ENCODE measurements at places on chromosomes 6 and 20.

DNA sequence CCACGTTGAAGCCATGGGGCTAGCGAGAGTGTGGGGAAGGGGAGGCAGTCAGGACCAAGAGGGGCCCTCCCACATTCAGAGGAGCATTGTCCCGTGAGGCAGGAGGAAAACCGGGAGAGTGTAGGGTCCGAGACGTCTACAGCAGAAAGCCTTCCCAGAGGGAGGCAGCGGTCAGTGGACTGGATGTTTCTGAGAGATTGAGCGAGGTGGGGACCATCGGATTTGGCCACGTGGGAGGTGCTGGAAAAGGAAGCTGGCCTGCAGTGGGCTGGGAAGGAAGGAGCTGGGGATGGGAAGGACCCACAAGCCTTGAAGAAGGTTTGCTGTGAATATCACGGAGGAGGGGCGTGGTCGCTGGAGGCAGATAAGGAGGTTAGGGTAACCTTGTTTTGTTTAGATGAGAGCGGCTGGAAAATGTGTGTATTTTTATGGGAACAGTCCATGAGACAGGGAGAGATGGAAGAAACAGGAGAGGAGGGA, 119.0 kb upstream of the RNF24 start:
- no peak for DNase-seq

DNA sequence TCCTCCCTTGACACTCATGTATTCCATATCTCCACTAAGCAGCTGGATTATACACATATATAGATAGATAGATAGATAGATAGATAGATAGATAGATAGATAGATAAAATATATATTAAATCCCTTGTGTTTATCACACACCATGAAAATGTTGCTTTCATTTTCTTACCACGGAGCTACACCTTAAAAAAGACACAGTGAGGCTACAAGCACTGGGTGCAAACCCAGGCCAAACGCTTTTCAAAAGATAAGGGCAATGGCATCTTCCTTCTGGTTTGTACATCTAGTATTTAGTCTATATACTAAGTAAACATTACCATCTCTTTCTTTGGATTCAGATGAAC, 377.1 kb downstream of the ESR1 start:
- DNase-seq, result no peak

- no peak for DNase-seq
Measured at GRCh38 chr6:163260911-163261310, 153.6 kb upstream of the QKI start.

- no peak for DNase-seq
Measured at GRCh38 chr6:136550045-136550329, 235 bp downstream of the MAP7 start.

DNA sequence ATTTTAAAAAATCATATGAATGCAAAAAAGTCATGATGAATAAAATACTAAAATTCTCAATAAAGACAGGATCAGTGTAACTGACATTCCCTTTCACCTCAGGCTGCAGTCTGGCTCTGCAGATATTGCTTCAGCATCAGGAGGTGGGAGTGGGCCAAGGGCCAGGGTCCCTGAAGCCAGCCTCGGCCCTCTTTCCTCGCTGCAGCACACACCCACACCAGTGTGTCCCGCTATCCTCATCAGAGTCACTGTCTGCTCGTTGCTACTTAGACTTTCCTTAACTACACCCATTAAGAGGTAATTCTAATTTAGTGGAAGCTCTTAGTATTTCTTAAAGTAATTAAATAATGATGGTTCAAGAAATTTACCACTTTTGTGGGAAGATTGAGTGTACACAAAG, 298.2 kb downstream of the UBE3D start:
- no peak for DNase-seq

DNA sequence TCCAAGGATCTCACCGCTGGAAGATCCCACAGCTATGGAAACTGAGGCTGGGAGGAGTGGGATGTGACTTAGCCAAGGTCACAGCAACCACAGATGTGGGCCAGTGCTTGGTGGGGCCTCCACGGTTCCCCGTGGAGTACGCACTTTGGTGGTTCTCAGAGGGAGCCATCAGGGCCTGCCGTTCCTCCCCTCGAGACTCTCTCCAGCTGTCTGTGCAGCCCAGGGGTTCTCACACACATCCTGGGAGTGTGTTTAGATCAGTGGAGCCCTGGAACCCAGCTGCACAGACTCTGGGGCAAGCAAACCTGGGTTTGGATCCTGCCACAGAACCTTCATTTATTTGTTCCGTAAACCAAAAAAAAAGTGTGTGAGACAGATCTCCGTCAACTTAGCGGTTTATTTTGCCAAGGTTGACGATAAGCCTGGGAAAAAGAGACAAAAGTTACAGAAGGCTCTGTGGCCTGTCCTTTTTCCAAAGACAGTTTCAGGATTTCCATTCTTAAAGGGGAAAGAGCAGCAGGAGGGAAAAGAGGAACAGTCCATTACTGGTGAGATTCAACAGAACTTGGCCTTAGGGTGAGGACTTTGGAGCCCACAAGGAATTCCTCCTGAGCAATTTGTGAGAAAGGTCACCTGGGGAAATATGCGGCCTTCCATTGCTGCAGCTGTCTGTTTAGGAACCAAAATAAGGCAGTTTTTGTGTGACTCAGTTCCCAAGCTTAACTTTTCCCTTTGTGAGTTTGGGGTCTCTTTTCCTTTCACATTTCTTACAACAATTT, 13.6 kb upstream of the MYMX start:
- DNase-seq, result no peak

DNA sequence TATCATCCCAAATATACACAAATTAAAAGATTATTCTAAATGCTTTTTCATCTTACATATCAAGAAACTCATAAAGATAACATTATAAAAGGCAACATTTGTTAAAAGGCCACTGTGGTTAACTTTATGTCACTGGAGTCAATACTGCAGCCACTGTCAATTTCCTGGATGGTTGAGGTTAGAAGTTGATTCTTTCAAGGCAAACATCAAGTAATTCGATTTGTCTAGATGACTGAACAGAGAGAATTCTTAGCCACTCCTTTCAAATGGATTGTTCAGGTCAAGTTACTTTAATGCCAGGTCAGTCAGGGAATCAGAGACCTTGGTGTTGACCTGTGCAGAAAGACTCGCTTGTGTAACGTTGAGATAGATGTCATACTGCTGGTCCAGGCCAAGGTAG, 44.4 kb upstream of the SIM1 start:
- no peak for DNase-seq

GRCh38 chr6:43851204-43851865, 81.3 kb downstream of the VEGFA start:
- DNase-seq, result no peak

- DNase-seq, result no peak
Measured at GRCh38 chr6:119647309-119647708, 297.7 kb upstream of the MAN1A1 start.

DNA sequence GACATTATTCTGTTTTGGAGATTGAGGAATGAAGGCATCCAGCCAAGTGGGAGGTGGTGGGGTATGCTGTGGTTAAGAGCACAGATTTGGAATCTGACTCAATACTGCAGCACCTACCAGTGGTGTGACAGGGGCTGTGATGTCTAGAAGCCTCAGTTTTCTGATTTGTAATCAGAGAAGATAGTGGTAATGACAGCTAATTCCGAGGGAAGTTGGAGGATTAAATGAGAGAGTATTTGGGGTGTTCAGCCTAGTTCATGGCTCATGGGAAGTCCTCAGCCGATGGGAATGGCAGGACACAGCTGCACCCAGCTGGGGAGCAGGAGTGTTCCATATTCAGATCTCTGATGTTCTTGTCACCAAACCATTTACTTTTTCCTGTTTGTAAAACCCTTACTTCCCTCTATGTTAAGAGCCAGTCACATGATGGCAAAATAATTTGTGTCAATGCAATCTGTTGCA, 9.3 kb downstream of the SLC9A8 start:
- DNase-seq, result no peak

DNA sequence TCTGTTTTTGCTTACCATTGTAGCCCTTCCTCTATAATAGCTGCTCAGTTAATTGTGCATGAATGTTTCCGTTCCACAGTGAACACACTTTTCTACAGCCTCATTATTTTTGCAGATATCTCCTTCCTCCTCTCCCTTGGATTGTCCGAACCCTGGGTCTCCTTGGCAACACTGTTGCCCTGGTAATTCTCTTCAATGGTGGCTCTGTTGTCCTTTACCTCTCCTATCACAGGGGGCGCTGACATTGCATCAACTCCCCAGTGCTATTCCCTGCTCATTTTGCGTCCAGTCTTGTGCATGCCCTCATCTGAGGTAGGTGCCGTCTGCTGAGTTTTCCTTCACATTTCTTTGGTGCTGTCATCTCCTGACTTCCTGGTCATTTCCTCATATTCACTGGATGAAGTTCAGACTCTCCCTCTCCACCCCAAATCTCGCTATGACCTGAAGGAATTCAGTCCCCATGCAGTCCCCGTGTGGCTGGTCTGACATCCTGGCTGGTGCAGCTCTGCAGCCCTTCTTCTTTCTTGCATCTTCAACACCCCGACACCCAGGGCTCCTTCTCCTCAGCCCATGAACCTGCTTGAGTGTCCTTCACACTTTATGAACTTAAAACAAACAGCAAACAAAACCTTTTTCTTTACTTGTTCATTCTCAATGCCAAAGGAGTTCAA, 21.1 kb downstream of the PHACTR2 start:
- no peak for DNase-seq

GRCh38 chr20:64244870-64245603, 10.5 kb upstream of the PCMTD2 start:
- no peak for DNase-seq

DNA sequence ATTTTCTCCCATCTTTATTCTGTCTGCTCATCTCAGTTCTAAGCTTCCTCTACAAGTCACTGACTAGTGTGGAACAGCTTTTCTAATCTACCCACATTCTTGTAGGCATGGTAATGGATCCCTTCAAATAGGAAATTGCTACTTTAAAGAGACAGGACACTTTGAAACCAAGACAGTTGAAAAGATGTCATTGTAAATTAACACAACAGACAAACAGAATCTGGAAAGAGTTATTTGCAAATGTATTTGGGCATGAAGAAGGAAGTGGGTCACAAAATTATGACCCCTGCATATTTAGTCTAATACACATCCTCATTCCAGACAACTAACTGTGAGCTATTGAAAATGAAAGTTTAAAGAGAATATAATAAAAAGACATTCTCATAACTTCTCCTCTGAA, 298.2 kb upstream of the MARCKS start:
- DNase-seq, result no peak

DNA sequence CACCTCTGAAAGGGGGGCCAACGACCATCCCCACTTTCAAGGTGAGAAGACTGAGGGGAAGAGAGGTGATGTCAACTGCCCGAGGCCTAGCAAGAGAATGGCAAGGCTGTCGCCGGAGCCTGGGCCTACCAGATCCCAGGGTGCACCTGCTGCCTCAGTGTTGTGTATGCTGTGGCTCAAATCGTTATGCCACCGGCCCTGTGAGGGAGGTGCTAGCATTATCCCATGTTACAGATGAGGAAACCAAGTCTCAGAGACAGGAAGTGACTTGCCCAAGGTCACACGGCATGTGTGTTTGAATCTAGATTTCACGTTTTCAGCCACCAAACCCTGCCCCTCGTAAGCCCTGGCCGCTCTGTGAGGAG, 152.5 kb downstream of the CEBPB start:
- no peak for DNase-seq

DNA sequence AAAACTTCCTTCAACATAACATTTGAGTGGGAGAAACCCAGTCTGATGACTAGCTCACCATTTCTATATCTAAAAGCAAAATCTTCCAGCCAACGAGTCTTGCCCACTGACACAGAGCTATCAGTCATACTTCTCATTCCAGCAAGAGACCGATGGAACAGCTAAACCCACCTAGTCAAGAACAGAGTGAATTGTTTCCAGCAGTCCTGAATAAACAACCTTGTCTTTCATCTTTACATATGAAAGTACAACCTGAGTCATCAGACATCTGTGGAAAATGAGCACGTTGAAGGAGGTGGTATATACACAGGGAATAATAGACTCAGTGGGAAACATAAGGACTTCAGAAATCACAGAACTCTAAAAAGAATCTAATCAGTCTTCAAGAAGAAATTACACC, 23.8 kb downstream of the NRSN1 start:
- no peak for DNase-seq
